ENCODE measurements at places on chromosomes 4 and X.
A peak's percentile ranks its signal among the peaks of the same experiment; 100 is the strongest.

DNA sequence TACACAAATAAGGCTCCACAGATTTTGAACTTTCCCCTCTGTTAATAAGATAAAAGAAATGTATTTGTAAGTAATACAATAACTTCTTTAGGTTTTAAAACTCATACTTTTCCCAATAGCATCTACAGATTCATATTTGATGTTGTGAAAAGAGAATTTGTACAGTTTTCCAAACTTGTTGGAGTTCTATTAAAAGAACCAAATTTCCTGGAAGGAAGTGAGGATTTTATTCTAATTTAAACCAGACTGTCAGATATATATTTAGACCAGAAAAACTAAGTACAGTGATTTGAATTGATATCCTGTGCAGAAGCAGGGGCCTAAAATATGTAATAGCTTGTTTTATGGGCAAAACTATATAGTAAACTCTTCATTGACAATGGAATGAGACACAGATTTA, 53.7 kb downstream of the NAA11 start:
- no peak for DNase-seq

- peak; percentile 71 for DNase-seq
These were observed 223.1 kb upstream of the FAT1 start for GRCh38 chr4:186946682-186947294.

- DNase-seq, result no peak
These were observed 1871.6 kb upstream of the AGA start for GRCh38 chr4:179313823-179314222.

GRCh38 chr4:183842129-183842528, 63.0 kb upstream of the STOX2 start:
- DNase-seq, result no peak

- DNase-seq, result no peak
These were observed 66.9 kb downstream of the SYNPO2 start for GRCh38 chr4:118955515-118955914.

DNA sequence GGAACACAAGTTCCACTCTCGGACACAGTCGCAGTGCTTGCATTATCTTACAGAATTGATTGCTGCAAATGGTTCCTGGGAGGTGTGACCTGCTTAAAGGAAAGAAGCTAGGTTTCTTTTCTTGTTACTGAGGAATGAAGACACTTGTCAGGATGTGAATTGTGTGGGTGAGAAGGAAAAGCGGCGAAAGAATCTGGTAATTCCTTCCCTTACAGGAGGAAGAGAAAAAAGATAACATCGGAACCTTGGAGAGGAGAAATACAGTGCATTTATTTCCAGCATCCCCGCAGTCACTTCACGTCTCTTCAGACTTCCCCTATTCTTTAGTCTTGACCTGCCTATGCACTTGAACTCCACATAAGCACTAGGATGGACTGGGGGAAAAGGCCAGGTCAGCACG, 389 bp upstream of the CCSER1 start:
- no peak for DNase-seq

- no peak for DNase-seq
These were observed 1.1 kb downstream of the LRBA start for GRCh38 chr4:151013944-151014343.
